ENCODE measurements at places on chromosomes 12 and 14.

DNA sequence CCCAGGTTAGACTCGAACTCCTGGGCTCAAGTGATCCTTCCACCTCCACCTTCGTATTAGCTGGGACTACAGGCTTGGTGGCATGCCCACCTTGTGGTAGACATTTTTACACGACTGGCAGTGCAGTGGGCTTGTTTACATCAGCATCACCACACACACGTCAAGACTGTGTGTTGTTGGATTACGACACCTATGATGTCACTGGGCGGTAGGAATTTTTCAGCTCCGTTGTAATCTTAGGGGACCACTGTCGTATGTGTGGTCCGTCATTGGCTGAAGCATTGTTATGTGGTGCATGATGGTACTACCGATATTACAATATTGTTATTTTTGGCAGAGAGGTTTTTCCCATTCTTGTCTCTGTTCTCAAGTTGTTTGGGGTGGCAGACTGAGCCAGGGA is 50.7 kb downstream of the TSPAN9 start:
- no peak for DNase-seq

DNA sequence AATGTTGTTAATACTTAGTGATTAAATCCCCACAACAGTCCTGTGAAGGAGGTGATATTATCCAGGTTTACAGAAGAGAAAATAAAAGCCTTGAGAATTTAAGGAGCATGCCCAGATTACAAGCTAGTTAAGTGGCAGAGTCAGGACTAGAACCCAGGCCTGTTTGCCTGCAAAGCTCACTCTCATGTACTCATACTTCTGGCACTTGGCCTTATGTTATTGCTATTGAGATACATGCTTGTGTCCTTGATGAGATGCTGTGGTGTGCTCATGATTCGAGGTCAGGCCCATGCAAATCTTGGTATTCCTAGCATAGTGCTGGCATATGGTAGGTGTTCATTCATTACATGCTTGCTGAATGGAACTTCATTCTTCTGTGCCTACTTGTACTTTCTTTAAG is 7.6 kb upstream of the EID3 start:
- no peak for DNase-seq

GRCh38 chr12:107649661-107650061 is 35.9 kb upstream of the PWP1 start:
- DNase-seq: no peak

DNA sequence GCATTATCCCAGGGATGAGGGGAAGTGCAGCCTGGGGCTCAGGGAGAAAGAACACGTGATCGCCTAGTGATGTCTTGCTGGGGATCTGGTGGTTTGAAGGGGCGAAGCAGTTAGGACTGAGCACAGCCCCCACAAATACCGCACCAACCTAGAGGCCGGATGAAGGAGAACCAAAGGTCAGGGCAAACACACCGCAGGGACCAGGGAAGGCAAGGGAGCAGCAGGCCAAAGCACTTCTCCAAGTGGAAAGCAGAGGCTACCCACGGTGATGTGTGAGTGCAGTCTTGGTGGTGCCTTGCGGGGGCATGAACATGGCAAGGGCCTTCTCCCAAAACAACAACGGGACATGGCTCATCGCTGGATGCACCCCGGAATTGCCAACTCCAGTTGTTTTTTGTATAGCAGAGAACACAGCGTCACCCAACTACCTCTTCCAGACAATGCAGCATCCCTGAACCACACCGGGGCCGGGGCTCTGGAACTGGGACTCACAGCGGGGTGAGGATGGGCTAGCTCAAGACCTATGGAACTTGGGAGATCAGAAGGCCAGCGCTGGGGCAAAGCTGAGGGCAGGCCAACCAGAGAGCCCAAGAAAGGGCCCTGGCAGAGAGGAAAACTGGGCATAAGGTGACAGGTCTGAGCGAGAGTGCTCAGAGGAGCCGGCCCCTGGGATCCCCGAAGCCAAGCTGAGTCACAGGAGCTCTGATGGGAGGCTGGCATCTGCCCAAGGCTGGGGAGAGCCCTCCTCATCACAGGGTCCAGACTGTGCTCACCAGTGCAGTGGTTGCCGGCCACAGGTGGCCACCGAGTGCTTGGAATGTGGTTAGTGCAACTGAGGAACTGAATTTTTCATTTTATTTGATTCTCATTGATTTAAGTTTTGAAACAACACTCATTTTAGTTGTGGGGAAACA is 11.1 kb downstream of the GALNT16 start:
- no peak for DNase-seq

GRCh38 chr12:93569656-93570551 is 2.6 kb upstream of the SOCS2 start:
- DNase-seq: peak; percentile 93

GRCh38 chr12:24933694-24934407 is 15.1 kb downstream of the BCAT1 start:
- DNase-seq: no peak

- no peak for DNase-seq
These were observed 537.0 kb downstream of the SLC6A15 start for GRCh38 chr12:84375449-84376170.
